K562 (cell line): ENCODE measurements at places on chromosomes 3 and 15. TPM values are rescaled to one million over a fixed set of nuclear protein-coding genes. Genes with fewer than 3 reads are reported as not detected.

DNA sequence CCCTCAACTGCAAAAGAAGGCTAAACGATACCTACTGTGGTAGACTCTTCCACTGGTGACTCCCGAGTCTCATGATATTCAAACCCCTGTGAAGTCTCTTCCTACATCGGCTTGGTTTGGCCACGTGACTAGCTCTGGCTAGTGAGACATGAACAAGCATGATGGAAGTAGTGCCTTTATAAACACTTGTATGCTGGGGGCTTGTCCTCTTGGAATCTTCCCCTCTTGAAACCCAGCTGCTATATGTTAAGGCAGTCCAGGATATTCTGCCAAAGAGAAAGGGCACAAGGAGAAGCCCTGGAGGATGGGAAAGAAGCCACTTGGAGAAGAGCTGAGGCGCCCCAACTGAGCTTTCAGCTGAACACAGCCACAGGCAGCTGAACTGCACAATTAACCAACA is 16.4 kb downstream of the RBP1 start:
- H3K4me1 ChIP-seq, result peaks cover 3% of the 10 kb centered on the region; the same call in 2 of the 3 replicates
- H3K27ac ChIP-seq, result no peak overlapping the region
- no peak for DNase-seq
- H3K4me3 ChIP-seq, result no peak overlapping the region
- peaks cover 9% of the 10 kb centered on the region for H3K27me3 ChIP-seq
- no peaks in the 10 kb centered on the region for H3K36me3 ChIP-seq

- no peaks in the 10 kb centered on the region for H3K4me1 ChIP-seq
- DNase-seq, result no peak
- H3K27ac ChIP-seq, result no peak overlapping the region
- no peaks in the 10 kb centered on the region for H3K27me3 ChIP-seq
- no peak overlapping the region for H3K4me3 ChIP-seq
Measured at GRCh38 chr3:27910456-27910855, 188.3 kb upstream of the EOMES start.

DNA sequence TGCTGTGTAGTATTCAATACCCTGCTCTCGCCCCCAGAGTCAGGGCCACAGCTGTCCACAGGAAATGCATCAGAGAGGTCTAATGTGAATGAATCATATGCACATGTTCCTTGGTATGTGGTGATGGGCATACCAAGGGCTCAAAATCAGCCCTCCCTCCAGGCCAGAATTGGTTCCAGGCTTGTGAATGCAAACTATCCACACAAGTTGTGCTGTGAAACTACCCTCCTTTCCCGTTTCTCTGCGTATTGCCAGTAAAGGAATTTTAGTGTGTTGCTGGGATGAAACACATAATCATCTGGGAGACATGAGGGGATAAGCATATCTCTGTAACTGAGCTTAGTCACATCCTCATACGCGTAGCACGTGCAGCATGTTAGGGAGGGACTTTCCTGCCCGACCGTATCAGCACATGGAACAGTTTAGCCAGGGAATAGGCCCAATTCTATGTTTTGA is 9.2 kb upstream of the MME start:
- no peak for DNase-seq
- H3K4me1 ChIP-seq, result peaks cover 6% of the 10 kb centered on the region; the same call in 1 of the 3 replicates
- H3K36me3 ChIP-seq, result no peaks in the 10 kb centered on the region
- no peak overlapping the region for H3K27ac ChIP-seq
- no peak overlapping the region for H3K4me3 ChIP-seq

DNA sequence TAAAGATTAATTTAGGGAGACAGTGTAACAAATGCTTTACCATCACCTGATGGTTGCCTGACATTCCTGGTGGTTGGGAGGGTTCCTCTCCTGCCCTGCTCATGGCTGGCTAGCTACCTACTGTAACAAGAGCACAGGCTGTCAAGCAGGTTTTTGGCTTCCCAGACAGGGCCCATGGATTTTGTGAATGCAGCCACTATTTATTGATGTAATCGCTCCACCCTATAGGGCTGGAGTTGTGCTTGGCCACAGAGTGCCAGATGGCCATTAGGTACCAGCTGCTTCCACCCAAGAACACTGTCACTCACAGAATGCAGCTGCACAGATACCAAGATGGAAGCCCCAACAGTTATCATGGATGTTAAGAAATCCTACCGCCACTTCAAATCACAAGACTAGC is 31.0 kb upstream of the KLHL25 start:
- no peaks in the 10 kb centered on the region for H3K4me1 ChIP-seq
- H3K27ac ChIP-seq, result no peak overlapping the region
- no peaks in the 10 kb centered on the region for H3K27me3 ChIP-seq
- no peak for DNase-seq
- H3K4me3 ChIP-seq, result no peak overlapping the region
- H3K36me3 ChIP-seq, result no peaks in the 10 kb centered on the region

DNA sequence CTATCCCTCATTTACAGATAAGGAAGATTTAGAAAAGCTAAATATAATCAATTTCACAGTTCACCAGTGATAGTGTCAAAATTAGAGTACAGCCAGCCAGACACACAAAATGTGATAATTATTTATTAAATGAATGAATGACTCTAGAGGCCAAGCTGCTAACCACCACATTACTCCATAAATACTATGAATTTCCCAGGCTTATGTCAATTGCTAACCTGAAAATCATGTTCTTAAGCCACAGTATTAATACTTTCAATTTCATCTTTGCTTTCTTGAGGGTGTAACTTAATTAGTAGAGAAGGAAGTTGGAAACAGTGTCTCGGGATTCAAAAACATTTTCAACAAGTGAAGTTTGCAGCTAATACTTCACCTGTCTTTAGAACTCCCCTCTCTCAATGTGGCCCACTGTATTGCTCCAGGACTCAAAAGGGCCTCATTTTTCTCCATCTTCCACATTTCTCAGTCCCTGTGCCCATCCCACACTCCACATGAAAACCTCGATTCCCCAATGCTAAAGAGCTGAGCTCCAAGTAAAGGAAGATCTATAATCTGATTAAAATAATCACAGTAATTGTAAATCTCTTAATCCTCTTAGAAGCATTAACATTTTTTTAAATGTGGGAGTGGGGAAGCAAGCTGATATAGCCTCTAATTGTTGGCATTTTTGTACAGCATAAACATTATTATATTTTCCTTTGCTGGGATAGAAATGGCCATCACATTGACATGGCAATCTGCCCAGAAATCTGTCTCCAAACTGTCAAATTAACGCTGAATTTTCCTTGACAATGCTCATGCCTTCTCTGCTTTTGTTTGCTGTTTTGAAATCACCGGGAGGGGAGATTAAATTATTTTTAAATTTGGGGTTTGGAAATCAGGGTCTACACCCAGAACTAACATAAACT is 765.1 kb downstream of the ROBO1 start:
- no peak overlapping the region for H3K27ac ChIP-seq
- H3K4me3 ChIP-seq, result no peak overlapping the region
- no peak for DNase-seq
- H3K4me1 ChIP-seq, result no peaks in the 10 kb centered on the region
- H3K27me3 ChIP-seq, result no peaks in the 10 kb centered on the region
- no peaks in the 10 kb centered on the region for H3K36me3 ChIP-seq

DNA sequence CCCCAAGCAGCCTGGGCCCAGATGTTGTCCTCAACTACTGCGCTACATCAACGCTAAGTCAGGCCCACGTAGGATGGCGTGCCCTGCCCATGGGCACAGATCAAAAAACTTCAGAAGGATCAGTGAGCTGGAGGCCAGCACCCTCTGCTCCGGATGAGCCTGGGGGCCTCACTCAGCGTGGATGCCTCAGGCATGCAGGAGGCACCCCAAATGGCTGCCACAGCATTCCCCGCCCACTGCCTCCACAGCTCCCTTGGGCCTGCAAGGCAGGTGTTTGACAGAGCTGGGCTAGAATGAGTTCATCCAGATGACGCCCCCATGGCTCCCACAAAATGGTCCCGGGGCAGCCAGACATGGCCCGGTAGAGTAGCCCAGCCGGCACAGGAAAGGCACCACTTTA is 7.1 kb downstream of the ATP2B2 start:
- DNase-seq, result no peak
- H3K4me3 ChIP-seq, result no peak overlapping the region
- H3K27ac ChIP-seq, result no peak overlapping the region
- peaks cover 9% of the 10 kb centered on the region; the same call in 1 of the 3 replicates for H3K4me1 ChIP-seq
- peaks cover 26% of the 10 kb centered on the region for H3K27me3 ChIP-seq

DNA sequence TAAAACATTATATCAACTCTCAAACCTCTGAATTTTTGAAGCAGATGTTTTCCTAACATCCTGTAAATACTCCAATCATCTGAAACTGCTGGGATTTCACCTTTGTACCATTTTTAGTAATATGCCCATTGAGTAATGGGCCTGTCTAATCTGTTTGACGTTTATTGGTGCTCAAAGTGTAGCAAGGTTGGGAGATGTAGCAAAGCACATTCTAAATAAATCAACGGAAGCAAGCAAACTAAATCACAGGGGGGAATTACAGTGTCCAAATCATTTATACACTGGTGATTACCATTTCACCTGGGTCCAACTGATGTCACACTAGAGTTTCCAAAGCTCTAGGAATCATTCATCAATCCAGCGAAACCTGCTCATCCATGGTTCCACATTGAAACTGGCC is 518.7 kb upstream of the TBL1XR1 start:
- no peak overlapping the region for H3K4me3 ChIP-seq
- no peaks in the 10 kb centered on the region for H3K27me3 ChIP-seq
- no peak for DNase-seq
- H3K27ac ChIP-seq, result no peak overlapping the region
- no peaks in the 10 kb centered on the region for H3K36me3 ChIP-seq

PLA1A gene
- polyA plus RNA-seq, result not detected in 2 replicates

UPK1B gene
- polyA plus RNA-seq, result 0.05 and 0.64 TPM in 2 replicates

SLC22A13 gene
- 0.09 TPM in 1 of 2 replicates, not detected in the other for polyA plus RNA-seq

PLAAT1 gene
- polyA plus RNA-seq, result 2.1 and 3.1 TPM in 2 replicates
